ENCODE measurements at places on chromosomes 5 and 9.

GRCh38 chr5:123448743-123449142 is 25.5 kb upstream of the CEP120 start:
- no peak for DNase-seq

DNA sequence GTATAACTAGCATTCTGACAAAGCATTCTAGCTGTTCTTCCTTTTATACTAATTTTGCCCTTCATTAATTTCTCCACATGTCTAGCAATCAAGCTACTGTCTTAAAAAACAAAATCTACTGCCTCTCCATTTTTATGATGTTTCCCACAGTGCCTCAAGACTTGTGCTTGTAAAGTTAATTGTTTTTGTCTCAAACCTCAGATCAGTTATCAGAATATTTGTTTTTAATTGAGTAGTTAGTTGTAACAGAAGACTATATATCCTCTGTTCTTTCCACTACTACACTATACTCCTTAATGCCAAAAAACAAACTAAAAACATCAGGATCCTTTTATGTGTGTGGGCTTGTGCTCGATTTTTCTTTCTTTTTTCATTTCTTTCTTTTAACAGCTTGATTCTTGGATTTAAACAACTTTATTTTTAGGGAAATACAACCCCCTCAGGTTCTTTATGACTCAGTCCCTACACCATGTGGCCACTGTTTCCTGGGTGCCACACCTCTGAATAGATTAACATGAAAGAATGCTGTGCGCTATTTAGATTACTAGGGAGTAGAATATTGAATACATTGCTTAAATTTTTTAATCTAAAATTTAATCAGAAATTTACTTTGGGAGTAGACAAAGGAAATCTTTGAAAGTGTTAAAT is 1.2 kb downstream of the ASPN start:
- DNase-seq, result no peak

DNA sequence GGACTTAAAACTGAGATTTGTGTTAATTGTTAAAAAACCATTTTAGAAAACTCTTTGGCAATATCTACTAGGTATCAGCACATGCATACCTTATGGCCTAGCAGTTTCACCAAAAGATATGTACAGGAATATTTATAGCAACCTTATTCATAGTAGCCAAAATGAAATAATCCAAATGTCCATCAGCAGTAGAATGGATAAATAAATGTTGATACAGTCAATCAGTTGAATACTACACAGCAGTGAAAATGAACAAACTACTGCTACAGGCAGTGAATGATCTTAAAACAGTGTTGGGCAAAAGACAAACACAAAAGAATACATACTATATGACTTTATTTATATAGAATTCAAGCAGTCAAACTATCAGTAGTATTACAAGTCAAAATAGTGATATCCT is 16.4 kb downstream of the RFESD start:
- no peak for DNase-seq

DNA sequence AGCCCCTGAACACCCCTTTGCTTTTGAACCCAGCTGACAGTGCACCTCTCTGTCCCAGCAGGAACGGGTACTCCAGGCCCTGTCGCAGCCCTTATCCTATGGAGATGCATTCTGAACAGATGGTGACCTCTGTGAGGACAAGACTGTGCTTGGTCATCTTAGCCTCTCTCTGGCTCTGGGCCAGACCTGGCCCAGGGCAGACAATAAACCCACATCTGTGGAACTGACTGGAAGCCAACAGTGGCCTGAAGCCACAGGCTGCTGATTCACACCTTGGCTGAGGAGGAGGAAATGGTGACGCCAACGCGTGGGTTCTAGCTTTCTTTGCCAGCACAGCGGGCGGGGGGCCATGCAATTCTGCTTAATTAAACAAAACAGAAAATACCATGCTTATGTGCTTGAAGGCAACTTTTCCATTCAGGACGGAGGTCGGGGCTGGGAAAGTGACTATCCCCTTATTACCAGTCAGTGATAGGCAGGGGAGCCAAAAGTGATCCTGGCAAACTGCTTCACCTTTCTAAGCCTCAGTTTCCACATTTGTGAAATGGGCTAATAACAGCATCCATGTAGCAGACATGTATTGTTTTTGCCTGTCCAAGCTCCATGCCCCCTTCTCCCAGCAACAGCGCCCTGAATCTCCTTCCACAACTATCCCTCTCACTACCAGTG is 10.8 kb downstream of the SH3PXD2B start:
- no peak for DNase-seq

DNA sequence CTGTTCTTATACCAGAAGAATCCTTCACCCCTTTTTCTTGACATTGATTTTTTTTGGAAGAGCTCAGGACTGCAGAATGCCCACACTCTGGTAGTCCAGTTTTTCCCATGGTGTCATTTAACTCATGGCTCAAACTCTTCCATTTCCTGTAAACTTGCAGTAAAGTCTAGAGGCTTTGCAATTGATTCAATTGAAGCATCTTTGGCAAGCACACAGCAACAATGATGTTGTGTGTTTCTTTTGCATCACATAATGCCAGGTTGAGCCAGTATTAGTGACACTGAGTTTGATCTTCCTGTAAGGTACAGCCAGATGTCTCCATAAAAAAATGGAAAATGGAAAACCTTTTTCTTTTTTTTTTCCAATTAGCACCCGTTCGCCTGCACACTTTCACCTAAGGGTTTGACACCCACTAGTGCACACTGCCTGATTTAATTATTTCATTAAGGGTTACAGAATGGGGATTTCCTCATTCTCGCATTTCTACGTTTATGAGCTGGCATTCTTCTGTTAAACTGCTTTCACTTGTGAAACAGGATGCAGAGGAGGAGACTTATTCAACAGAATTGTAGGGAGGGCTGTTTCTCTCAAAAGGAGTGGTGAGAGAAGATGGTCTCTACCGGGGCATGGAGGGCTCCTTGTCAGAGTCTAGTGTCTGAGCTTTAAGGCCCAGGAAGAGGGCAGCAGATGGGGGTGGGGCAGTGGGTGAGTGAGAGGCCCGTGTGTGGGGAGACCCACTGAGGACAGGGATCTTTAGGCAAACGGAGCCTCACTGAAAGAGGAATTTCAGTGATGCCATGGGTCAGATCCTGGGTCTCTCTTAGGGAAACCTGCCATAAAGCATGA is 2.2 kb upstream of the S1PR3 start:
- no peak for DNase-seq

- no peak for DNase-seq
These were observed 577.2 kb upstream of the EDIL3 start for GRCh38 chr5:84961903-84962302.

DNA sequence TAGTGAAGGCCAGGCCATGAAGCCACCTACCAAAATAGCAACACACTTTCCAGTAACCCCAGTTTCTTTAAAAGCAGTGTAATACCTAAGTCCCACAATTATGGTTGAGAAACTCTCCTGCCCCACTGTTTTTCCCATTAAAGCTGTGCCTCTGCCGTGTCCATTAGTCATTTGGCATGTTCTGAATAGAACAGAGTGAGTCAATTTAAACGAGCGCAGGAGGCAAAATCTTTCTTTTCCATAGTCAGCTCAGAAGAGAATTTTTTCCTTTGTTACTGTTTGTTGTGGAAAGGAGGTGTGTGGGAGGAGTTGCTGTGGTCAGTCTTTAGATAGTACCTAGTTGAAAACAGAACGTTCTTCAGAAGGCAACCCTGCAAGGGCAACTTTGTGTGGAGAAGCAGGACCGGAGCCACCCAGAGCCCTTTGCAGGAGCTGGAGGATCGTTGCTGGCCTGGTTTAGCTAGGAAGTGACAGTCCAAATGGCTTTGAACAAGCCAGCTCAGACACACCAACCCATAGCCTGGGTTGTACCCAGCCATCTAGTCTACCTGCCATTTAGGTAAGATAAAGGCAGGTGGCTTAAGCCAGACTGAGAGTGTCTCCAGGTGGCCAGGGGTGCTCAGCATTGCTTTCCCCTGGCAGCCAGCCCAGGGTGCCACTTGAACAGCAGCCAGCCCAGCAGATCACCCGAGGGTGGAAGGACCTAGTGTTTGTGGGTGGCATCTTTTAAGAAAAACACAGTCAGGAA is 30.4 kb downstream of the GADD45G start:
- DNase-seq, result no peak

DNA sequence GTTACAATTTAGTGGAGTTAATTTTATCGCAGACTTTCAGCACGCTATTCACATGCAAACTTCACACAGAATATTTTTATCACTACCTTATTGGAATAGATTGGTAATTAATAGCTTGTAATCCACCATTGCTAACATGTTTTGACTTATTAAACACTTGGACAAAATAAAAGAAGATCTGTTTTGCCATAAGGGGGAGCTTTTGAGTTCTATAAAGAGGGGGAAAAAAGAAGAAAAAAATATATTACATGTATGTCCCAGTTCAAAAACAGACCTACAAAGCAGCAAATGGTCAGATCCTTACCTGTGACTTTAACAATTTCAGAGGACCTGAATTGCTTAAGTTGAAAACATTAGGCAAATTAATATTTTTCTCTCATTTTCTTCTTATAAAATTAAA is 1.2 kb upstream of the PAPPA start:
- DNase-seq, result no peak

DNA sequence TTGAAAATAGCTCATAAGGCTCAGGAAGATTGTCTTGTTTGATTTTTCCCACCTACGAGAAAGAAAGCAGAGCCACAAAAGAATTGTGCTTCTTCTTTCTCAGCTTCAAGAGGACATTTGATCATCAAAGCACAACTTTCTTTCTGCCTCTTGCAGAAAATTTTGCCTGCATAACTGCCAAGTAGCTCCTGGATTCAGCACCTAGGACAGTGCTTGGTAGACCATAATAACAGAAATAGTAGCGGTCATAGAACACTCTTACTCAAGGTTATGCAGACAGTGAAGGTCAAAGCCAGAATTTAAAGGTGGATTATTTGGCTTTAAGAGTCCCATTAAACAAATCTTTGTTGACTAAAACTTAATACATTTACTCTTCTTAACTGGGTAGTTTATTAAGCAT is 594.7 kb upstream of the CCNG1 start:
- DNase-seq, result no peak

DNA sequence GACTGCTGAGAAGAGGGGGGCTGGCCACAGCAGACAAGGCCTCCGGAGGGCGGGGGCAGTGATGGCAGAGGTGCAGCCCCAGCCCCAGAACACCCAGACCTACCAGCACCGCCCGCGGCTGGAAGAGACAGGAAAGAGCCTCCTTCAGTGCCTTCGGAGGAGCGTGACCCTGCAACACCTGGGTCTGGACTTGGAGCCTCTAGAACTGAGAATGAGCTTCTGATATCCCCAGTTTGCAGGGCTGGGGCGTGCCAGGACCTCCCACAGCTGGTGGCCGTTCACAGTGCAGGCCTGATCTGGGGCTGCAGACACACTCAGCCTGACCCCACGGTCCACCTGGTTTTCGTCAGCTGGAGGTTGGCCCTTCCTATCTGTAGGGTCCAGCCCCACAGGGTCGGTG is 9.1 kb downstream of the LCN10 start:
- DNase-seq, result no peak

- DNase-seq, result no peak
These were observed 95.5 kb downstream of the F2RL2 start for GRCh38 chr5:76527685-76528161.

DNA sequence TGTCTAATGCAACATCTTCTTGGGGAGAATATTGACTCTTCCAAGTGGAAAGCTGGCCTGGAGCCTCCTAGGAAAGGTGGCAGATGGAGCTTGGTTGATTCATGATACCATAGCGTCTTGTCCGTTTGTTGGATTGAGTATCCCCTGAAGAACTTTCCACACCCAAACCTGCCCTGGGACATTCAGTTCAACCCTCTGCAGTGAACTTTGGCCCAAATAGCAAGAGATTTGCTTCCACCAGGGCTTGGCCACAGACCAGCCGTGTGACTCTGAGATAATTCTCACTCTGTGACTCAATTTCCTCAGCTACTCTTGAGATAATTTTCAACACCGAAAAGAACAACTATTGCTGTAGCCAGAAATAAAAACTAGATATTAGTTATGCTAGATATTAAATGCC is 108.0 kb upstream of the RAD23B start:
- no peak for DNase-seq

GRCh38 chr9:134286471-134287245 is 39.6 kb upstream of the RXRA start:
- DNase-seq, result no peak

DNA sequence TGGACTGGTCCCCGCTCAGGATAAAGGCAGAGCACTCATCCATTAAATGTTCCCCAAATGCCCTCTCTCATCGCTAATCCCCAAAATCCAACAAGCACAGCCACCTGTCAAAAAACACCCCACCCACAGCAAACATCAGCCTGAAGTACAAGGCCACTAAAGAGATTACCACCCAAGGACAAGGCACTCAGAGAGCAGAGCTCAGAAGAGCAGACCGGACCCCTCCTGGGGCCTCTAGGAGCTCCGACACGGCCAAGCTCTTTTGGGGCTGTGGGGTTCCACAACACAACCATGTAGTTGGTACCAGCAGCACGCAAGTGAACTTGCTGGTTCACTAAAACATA is 9.8 kb downstream of the VDAC1 start:
- no peak for DNase-seq

GRCh38 chr9:101791938-101792337 is 53.5 kb upstream of the GRIN3A start:
- no peak for DNase-seq

DNA sequence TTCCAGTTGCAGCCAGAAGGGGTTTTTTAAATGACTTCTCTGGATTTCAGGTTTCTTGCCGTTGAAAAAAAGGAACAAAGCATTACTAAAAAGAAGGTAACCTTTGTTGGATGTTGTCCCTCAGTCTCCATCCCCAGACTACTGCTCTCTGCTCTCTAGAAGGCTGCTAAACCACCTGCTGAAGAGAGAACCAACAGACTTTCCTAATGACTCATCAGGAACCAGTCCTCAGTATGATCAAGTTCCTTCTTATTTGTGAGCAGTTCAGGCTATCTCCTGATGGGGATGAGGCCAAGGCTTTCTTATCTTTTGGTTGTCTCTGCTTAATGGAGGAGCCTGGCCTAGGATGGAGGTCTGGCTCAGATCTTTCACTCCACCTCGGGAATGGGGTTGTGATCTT is 4.1 kb downstream of the KIF4B start:
- no peak for DNase-seq

DNA sequence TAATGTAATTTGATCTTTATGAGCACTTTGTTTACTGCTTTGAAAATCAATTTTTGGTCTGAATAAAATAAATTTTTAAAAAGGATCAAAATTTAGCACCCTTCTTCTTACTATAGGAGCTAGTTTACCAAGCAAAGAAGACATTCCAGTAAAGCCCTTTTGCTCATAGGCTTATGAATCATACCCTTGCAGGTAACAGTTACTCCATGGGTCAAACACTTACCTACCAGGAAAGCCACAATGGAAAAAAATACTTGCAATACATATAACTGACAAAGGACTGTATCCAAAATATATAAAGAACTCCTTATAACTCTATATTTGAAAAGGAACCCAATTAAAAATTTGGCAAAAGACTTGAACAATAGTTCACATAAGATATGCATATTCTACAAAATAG is 66.6 kb downstream of the SHOC1 start:
- DNase-seq, result no peak

GRCh38 chr5:61623401-61624069 is 291.5 kb downstream of the ZSWIM6 start:
- DNase-seq, result no peak

GRCh38 chr5:112684737-112685136 is 52.9 kb upstream of the APC start:
- DNase-seq, result no peak

GRCh38 chr9:100601216-100601615 is 23.3 kb downstream of the CAVIN4 start:
- peak; percentile 41 for DNase-seq
